GM10248 (cell line): ENCODE measurements at places on chromosomes 6 and 20.

DNA sequence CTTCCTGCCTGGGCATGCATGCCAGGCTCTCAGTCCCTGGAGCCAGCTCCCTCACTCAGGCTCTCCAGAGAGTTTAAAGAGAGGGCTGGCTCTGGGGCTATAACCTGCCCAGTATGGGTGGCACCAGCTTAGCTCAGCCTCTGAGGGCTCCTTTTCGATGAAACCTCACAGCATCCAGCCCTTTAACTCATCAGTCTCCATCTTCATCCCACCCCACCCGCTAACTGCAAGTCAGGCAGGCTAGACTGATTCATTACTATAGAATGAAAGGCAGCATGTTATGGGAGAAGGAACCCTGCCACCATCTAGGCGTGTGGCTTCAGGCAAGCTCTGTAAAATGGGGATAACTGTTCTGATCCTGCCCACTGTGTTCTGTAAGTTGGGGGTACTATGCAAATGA is 53.5 kb downstream of the RAB44 start:
- DNase-seq: no peak

DNA sequence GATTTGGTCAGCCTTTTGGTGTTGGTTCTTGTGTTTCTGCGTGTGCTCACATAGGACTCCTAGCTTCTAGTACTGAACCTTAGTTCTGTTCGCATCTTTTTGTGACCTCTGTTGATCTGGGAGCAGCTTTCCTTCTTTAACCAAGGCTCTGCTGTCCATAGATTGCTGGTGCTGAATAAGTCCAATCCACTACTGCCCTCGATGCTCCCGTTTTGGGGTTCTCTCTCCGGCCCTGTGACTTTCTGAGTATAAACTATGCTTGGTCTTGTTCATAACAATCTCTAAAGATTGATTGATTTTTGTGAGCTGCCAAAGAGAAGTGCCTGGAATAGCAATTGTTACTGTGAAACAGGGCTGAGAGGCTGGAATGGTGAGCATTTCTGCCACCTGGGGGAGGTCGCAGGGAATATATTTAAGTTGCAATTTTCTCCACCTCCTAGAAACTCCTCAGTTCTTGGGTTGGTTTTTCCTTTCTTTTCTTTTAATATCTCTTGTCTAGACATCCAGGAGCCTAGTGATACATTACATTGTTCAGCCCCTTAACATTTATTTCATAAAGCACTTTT is 422.9 kb upstream of the CHD6 start:
- DNase-seq: no peak

GRCh38 chr20:10984913-10985312 is 311.1 kb upstream of the JAG1 start:
- no peak for DNase-seq

DNA sequence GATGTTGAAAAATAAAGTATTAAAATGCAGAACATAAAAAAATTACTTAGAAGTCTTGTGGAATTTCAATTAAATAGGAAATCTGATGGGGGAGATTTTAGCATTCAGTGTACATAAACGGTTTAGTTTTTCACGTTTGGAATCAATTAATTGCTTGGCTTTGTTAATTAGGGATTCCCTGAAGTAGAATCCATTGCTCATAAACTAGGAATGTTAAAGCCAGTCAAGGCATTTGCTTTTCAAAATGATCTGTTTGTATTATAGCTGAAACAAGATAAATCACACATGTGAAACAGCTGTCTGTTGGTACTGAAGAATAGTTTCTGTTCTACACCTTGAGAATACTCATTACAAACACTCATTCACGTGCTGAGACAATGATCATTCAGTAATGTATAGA is 297.9 kb downstream of the TBC1D7 start:
- no peak for DNase-seq

DNA sequence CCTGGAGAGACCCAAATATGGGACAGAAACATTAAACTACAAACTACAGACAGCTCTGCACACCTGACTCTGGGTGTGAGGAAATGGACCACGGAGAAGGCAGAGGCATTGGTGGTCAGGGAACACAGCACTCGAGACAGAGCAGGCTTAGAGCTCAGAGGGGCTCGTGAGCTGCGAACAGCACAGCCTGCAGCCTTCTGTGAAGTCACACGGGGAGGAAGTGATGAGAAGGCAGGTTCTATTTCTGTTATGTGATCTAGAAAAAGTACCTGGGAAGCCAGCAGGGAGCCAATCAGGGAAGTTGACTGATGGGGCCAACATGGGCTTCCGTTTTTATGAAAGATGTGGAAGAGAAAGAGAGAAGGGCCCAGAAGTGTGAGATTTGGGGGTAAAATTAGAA is 88.9 kb upstream of the SNAP25 start:
- no peak for DNase-seq

DNA sequence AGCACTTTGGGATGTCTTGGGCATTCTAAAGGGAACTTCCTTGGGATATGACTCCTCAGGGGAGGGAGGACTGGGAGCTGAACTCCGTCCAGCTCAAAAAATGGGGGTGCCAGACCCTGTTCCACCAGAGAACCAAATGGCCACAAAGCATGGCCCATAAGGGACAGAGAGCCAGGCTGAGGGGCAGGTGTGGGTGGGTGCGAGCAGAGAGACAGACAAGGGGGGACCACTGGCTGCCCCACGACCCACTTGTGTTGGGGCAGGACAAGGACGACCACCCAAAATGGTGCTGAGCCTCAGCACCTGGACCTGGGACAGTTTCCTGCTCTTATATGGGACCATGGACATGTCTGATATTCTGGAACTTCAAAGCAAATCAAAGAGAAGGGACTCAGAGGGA is 148.2 kb upstream of the MLN start:
- no peak for DNase-seq

DNA sequence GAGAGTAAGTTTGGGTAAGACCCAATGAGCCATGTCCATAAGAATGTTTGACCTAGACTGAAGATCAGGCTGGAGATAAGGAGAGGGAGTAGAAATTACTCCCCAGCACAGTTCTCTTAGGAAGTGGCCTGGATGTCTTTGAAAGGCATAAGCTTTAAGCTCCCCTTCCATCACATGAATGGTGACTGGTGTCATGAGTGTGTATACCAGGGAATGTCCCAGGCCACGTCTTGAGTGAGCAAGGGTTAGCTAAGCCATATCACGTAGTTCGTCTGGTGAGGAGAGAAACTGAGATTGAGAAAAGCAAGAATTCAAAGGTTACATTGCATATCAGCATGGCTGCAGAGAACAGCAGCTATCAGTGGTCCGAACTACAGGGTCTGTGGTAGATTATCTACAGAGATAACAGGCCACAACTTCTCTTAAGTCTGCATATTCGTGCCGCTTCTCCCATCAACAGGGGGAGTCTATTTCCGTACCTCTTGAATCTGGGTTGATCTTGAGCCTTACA is 60.1 kb upstream of the BMP2 start:
- DNase-seq: no peak

GRCh38 chr20:61230166-61230565 is 21.9 kb upstream of the CDH4 start:
- DNase-seq: no peak

DNA sequence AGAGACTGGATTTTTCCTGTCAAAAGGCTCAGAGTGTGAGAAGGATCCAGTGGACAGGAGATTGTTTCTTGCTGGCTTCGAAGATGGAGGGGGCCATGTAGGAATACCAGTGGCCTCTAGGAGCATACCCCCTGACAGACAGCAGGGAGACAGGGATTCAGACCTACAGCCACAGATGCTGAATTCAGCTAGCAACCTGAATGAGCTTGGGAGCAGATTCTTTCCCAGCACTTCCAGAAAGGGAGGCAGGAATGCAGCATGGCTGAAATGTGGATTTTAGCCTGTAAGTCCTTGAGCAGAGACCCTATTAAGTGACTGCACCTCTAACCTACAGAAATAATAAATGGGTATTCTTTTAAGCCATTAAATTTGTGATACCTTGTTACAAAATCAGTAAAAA is 44.6 kb downstream of the STXBP5 start:
- DNase-seq: no peak

DNA sequence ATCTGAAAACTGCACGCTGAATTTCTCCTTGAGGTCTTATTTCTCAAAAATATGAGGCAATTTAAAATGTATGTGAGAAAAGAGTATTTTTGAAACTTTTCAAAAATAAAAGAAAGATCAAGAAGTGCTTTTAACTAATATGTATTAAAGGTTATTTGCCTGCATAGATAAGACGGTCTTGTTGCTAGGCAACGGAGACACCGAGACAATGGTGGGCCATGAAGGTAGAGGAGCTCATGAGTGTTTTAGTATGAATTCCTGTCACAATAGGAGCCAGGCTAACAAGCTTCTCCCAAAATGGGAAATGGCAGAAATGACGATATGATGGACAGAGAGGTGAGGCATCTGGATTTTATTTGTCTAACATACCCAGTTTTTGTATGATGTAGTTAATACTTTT is 308.2 kb downstream of the SLC35F1 start:
- DNase-seq: no peak

GRCh38 chr6:159059141-159059540 is 14.3 kb upstream of the TAGAP start:
- DNase-seq: no peak

DNA sequence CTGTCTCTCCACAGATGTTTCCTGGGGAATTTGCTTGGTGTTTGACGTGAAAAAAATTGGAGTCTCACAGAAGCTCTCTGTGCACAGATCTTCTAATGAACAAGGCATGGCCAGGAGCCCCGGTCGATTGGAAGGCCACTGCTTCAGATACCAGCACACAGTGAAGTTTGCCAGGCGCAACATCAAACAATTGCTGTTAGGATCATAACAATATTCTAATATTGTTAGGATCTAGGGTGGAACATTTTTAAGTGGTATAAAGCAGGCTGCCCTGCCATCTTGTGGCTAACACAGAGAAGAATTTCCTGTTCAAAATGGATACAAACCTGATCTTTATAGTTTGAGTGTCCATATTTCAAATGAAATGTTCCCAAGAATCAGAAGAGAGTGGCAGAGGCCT is 64.1 kb downstream of the C6orf118 start:
- DNase-seq: no peak

- DNase-seq: no peak
Measured at GRCh38 chr20:61922411-61922810, 143.3 kb downstream of the TAF4 start.

DNA sequence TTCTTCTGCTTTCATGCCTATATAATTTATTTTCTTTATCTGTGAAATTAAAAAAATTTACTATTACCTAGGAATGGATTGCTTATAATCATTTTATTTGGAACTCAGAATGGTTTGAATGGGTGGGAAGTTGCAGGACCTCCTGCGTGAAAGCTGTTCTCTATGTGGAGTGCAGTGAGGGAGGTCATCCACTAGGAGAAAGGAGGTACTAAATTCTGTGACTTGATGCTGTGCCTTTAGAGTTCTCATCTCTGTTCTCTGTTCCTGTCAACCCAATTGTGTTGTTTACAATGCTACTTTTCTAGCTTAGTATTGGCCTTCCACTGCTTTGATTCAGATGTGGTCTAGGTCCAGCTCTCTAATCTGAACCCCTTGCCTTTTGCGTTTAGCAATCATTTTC is 65.0 kb upstream of the HIVEP1 start:
- DNase-seq: no peak

DNA sequence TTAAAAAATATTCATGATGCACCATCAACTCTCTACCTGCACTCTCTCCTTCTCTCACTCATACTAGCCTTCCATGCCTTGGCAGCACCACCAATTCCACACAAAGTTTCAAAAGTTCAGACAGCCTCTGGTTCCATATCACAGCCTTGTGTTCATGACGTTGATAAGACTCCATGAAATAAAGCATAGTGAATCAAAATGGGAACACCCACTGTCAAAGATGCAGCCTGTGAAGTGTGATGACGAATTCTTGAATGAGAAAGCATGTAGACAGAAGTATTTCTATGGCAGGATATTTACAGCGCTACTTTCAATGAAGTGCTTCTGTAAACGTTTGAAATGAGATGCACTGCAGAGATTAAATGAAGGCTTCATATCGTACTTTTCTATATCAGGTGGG is 77.3 kb upstream of the FERMT1 start:
- DNase-seq: no peak

GRCh38 chr6:26594730-26595632 is 1.8 kb upstream of the ABT1 start:
- DNase-seq: no peak

GRCh38 chr6:35173427-35174087 is 32.4 kb upstream of the TCP11 start:
- no peak for DNase-seq

DNA sequence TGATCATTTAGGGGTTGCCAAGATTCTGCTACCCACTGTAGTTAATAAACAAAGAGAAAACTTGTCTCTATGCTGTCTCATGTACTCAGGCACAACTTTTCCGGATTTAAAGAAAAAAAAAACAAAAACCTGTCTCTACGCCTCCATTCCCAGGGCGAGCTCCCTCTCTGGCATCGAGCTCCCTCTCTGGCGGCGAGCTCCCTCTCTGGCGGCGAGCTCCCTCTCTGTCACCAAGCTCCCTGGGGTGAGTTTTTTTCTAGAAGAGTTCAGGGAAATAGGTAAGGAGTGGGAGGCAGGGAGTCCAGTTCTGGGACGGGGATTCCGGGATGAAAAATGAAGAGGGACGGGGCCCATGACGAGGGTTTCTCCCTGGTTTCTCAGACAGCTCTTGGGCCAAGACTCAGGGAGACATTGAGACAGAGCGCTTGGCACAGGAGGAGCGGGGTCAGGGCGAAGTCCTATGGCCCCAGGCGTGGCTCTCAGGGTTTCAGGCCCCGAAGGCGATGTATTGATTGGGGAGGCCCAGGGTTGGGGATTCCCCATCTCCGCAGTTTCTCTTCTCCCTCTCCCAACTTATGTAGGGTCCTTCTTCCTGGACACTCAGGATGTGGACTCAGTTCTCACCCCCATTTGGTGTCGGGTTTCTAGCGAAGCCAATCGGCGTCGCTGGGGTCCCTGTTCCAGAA is 16.5 kb upstream of the HLA-A start:
- DNase-seq: no peak

DNA sequence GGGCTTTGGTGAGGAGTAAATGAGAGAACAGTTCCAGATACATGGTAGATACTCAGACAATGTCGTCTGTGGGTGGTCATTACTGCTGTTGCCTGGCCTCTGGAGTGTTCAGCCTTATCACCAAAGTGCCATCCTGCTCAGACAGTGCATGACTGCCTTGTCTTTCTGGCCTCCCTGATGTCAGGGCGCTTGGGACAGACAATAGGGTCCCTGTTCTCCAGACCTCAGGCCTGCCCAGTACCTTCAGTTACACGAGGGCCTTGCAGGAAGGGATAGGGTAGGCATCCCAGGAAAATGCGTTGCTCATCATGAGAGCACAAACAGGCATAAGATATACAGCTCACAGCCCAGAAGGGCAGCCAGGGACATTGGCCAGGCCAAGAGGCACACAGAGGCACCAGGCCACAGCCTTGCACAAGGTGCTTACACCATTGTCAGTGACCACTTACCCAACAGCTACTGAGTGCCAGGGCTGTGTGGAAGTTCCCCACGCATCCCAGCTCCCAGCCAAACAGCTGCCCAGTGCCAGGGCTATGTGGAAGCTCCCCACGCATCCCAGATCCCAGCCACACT is 27.4 kb downstream of the BPIFB1 start:
- no peak for DNase-seq

- no peak for DNase-seq
Measured at GRCh38 chr20:48375804-48376203, 452.0 kb downstream of the PREX1 start.

- no peak for DNase-seq
Measured at GRCh38 chr20:57053793-57054552, 212.5 kb downstream of the BMP7 start.
